HepG2 (cell line): ENCODE measurements at places on chromosomes 4 and X. TPM values are rescaled to one million over a fixed set of nuclear protein-coding genes. Genes with fewer than 3 reads are reported as not detected.

The MTTP gene
- total RNA-seq = 58.4 and 102 TPM in 2 replicates

The FREM3 gene
- not detected in 2 replicates for total RNA-seq

DNA sequence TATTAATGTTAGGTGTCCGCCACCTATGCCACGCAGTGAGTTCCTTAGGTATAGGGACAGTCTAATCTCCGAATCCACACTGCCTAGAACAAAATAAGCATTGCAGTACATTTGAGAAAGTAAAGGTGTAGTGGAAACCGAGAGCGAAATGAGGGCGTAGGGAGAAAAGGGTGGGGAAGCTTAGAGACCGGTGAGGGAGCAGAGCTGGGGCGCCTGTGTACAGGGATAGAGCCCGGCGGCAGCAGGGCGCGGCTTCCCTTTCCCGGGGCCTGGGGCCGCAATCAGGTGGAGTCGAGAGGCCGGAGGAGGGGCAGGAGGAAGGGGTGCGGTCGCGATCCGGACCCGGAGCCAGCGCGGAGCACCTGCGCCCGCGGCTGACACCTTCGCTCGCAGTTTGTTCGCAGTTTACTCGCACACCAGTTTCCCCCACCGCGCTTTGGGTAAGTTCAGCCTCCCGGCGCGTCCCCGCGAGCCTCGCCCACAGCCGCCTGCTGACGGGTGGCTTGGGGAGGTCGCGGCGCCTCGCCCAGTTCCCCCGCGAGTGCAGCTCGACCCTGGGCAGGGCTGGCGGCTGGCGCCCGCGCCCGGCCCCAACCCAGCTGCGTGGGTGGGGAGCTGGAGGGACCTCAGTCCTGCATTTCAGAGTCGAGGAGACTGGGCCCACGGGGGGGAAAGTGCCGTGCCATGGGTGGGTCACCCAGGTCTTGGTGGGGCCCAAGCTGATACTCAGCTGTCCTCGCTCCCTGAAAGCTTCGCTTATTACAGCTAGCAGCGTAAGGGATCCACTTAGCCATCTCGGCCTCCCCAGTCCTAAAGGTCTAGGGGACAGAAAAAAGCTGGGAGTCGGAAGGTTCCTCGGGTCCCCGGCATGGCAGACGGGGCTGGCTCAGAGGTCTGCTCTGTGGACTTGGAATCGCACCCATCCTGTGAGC is at the start of gene ANXA3:
TSS of gene ANXA3 (plus strand) at position 351 of the 932 bp plus-strand sequence. CDS start 2,704 bp downstream, outside the sequence.
- no peak for DNase-seq

DNA sequence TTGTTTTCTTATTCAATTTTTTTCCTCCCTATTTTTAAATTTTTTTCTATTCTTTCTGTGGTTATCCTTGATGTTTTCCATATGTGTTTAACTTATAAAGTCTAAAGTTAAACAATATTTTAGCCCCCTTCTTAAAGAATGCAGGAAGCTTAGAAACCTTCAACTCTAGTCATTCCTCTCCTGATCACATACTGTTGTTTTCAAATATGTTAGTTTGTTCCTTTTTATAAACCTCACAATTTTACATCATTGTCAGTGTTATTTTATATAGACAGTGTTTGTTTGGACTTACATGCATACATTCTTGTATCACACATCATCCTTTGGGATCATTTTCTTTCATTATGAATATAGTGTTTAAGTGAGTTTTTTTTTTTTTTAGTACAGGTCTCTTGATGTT is 31.6 kb downstream of the KANTR start:
- DNase-seq = no peak

DNA sequence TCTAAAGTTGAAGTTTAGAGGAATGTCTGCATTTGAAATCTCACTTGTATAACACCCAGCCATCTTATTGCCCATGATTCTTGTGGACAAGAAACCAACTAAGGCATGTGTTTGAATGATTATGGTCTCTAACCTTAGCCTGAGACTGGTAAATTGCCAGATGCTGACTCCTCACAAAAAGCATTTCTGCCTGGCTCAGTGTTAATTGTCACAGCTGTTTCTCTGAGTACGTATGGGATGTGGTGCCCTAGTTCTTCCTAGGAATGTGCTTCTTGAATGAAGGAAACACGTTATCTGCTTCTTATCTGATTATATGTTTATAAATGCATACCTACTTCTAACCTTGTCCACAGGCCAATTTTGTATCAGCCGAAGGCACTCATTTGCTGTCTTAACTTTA is 63.1 kb upstream of the NDP start:
- no peak for DNase-seq
